ENCODE measurements at places on chromosomes 16 and 17.
A peak's percentile ranks its signal among the peaks of the same experiment; 100 is the strongest.

DNA sequence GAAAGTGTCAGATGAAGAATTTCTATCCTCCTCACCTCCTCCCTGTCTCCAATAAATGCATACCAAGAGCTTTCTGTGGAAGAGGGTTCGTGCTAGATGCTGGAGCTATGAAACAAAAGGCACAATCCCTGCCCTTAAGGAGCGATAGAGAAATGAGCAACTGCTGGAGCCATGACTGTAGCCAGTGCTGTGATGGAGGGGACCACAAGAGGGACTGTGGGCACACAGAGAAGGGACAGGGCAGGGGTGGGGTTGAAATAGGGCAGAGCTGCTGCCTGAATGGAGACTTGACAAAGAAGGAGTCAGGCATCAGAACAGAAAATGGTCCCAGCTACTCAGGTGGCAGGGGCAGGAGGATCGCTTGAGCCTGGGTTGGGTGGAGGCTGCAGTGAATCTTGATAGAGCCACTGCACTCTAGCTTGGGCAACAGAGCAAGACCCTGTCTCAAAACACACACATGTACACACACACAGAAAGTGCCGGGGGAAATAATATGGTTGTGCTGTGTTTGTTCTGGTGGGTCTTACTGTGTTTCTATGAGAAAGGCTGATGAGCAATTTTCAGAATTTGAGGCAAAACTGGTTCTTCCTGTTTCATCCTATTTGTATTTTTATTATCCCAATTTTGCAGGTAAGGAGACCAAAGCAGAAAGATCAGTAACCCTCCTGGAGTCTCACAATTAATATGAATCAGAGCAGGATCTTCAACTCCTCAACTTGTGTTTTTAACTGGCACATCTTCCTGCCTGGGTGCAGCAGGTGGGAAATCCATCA, 16.5 kb downstream of the TMEM98 start:
- DNase-seq = peak; percentile 22

DNA sequence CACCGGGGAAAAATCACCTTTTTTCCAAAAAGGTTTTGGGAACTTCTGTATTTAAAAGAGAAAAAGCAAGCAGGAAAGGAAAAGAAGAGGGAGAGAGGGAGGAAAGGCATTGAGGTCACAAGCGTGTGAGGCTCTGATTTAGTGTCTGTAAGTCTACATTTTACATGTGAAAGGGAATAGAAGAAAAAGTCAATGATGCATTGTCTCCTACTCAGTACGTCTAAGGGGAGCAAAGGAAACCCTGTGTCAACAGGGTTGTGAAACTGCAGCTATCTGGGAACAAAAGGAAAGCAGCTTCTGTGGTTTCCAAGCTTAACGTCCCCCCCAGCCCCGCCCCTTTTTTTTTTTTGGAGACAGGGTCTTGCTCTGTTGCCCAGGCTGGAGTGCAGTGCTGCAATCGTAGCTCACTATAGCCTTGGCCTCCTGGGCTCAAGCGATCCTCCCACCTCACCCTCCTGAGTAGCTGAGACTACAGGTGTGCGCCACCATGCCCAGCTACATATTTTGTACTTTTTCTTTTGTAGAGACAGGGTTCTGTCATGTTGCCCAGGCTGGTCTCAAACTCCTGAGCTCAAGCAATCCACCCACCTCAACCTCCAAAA, 1.8 kb upstream of the CDC42EP4 start:
- no peak for DNase-seq

DNA sequence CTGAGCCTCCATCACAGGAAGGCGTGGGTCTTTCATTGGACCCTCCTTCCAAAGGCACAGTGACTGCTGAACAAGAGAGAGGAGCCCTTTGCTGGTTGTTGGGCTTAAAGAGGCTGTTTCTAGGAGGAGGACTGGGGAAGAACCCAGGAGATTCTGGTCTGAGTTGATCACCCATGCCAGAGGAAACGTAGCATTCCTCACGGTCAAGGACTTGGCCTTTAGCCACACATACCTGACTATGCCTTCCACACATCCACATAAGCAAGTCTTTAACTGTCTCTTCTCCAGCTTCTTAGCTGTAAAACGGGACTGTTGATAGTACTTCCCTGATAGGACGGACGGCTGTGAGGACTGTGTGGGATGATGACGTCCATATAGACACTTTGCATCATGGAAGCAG, 149.8 kb upstream of the IRX3 start:
- DNase-seq = no peak

DNA sequence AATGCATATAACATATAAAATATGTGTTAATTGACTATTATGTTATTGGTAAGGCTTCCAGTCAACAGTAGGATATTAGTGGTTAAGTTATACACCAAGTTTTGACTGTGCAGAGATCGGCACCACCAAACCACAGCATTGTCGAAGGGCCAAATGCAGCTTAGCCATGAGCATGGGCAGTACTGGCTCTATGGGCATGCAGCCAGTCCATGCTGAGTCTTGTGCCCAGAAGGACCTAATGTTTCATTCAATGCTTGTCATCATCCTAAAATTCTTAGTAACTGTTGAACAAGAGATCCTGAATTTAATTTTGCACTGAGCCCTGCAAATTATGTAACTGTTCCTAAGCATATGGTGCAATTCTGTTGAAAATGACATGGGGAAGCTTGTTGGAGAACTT, 233.4 kb upstream of the HS3ST3A1 start:
- DNase-seq = no peak

DNA sequence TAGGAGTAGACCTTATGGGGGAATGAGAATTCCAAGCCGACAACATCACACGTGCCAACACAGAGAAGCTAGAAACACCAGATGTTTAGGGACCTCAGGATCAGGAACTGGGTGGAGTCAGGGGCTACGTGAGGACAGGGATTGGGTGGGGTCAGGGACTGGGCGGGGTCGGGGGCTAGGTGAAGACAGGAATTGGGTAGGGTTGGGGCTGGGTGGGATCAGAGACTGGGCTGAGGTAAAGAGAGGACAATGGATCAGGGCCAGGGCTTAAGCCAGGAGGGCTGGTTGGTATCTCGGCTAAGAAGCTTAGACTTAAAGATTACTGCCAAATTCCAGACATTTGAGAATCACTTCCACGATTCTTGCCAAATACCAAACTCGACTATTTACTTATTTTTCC, 11.6 kb downstream of the TEKT5 start:
- no peak for DNase-seq

GRCh38 chr16:4328046-4328781, 12.3 kb downstream of the GLIS2 start:
- peak; percentile 86 for DNase-seq

- DNase-seq = no peak
Observed at GRCh38 chr17:2275722-2276121, 27.9 kb downstream of the SMG6 start.

GRCh38 chr17:70271200-70271599, 101.9 kb downstream of the KCNJ2 start:
- no peak for DNase-seq

DNA sequence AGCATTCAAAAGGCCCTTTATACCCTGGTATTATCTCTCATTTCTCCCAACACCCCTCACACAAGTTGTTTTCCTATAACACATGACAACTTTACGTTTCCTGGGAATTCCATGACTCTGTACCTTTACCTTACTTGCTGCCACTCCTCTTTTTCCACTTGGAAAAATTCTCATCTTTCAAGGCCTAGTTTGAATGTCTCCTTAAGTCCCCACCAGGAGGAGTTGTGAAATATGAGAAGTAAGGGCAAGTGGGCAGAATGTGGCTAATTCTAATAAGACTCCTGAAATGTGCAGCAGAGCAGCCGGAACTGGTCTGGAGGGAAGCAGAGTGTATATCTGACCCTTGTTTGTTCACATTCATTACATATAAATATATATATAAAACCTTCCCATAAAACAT, 39.7 kb downstream of the BRCA1 start:
- DNase-seq = no peak

DNA sequence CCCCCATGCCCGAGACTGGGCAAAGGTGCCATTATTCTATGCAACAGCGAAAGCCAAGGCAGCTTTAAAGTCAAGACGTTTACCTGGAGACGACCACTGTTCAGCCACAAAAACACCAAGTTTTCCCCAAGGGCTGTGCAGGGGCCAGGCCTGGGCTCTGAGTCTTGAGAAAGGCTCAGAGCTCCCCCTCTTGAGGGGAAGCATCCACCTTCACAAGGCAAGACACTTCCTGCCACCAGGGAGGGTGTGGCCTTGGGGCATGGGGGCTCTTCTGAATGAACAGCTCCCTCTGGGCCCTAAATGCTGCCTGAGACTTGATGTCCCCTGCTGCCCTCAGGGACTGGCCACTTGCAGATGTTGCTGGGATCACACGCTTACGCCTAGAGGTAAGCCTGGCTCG, 26.5 kb downstream of the PDIA2 start:
- no peak for DNase-seq
